GM23248 (cell line): ENCODE measurements at places on chromosomes 6 and 20. TPM values are rescaled to one million over a fixed set of nuclear protein-coding genes. Genes with fewer than 3 reads are reported as not detected.

- DNase-seq = no peak
Measured at GRCh38 chr6:90385759-90386313, 89.2 kb upstream of the BACH2 start.

DNA sequence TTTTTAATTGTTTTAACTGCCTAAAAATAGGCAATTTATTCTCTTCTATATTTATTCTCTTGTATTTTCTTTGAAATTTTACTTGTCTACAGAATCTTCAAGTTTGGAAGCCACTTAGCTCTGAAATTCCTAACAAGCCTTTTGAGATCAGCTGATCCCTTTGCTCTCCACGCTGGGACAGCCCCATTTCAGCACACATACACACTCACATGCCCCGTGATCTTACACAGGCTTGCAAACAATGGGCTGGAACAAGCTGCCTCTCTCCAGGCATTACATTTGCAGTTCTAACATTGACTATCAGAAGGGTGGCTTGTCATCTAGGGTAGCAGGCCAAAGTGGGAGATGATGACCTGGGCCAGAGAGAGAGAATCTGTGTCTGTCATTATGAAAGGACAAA lies 62.1 kb upstream of the RAB32 start:
- no peak for DNase-seq

GRCh38 chr6:158565482-158566040 lies 5.7 kb downstream of the TMEM181 start:
- DNase-seq = no peak

DNA sequence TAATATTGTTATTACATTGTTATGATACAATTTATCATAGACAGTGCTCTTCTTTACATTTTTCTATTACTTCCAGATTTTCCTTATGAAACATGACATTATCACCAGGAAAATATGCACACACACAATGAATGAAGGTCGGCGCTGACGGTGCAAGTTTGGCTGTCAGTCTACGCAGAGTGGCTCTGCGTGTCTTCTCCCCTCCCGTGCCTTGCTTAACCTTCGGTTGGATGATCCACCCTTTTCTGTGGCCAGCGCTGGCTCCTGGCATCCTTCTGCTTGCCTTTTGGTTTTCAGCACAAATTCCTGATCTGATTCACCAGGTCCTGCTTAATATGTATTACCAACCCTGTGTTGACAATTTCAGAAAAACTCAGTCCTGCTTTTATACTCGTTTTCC lies 157.4 kb downstream of the TSHZ2 start:
- DNase-seq = peak; percentile 97

- no peak for DNase-seq
Measured at GRCh38 chr6:20487669-20488375, 46.4 kb upstream of the CDKAL1 start.

The SNHG17 gene
- 5.4 and 15.2 TPM in 2 replicates for total RNA-seq
